ENCODE measurements at places on chromosomes 7 and 10.

DNA sequence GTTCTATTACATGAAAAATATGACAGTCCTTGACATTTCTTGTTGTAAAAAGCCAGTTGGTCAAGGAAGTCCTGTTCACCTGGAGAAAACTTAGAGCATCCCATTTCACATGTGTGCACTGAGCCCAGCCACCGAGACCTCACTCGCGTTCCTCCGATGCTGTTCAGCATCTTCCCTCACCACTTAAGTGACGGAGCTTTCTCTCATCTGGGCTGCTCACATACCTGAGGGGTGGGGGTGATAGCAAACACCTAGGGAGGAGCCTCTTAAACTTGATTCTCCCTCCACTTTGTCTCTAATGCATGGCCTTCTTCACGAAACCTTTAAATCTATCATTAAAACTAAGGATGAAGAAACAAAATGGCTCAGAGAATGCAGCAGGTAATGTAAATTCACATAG, 950.2 kb downstream of the GATA3 start:
- no peak for DNase-seq

GRCh38 chr10:125448596-125448995, 234.4 kb downstream of the TEX36 start:
- DNase-seq = peak; percentile 20

GRCh38 chr7:26397796-26398426, 106.2 kb downstream of the SNX10 start:
- peak; percentile 51 for DNase-seq

DNA sequence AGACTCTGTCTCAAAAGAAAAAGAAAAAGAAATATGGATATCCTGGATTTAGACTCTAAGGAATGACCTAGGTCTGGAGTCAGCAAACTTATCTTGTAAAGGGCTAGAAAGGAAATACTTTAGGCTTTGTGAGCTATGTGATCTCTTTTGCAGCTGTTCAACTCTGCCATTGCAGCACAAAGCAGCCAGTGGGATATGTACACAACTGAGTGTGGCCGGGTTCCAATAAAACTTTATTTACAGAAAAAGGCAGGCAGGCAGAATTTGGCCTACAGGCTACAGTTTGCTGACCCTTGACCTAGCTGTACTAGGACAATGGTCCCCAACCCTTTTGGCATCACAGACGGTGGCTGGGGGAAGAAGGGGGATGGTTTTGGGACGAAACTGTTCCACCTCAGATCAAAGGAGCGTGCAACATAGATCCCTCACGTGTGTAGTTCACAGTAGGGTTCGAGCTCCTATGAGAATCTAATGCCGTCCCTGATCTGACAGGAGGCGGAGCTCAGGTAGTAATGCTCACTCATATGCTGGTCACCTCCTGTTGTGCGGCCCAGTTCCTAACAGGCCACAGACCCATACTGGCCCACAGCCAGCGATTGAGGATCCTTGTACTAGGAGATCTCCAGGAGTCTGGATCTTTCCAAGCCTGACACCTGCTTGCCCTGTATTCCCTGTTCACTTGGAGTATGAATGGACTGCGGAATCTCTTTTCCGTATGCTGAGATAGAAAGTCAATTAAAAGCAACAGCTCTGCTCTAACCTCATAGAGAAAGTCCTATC, 63.0 kb downstream of the CUL1 start:
- no peak for DNase-seq

DNA sequence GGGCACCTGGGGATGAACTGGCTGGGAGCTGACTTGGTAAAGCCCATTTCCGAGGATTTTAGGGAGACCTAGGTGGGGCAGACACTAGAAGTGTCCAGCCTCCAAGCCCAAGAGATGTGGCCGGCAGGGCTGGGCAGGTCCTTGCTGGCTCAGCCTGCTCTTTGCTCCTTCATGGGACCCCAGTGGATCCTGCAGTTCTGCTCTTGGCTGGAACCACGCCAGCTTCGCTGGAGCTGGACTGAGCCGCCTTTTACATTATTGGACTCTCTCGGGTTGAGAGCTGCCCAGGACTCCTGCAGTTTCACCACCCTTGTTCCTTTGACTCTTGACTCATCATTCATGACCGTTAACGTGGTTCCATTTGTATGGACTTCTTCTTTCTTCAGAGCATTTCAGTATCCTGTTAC, 5.7 kb downstream of the PPIF start:
- DNase-seq = no peak

DNA sequence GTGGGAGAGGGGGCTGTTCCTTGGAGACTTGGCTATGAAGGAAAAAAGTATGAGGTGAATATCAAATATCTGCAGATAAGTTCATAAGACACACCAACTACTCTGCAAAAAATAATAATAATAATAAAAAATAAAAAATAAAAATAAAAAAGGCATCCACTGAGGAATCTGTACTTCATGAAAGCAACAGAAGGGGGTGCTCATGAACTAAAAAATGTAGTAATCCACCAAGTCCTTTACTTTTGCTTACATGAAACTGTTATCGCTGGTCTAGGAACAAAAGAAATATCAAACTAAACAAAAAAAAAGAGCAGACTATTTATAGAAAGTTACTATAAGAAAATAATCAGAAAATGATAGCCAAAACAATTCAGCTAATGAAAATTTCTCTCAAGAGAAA, 579.0 kb downstream of the PHTF2 start:
- DNase-seq = no peak

DNA sequence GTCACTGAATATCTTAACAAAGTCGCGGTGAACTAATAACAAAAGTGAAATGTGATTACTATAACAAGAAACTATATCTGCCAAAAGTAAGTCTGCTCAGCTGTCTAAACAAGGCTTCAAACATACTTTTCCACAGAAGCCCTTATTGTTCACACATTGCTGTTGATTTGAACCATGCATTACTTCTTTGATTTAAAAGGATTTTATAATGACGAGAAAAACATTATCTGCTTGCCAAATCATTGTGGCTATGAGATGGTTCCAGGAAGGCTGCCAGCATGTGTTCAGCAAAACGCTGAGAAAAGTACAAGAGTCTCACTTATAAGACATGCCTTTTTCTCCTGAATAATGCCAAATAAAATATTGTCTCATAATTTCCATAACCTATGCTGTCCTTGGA, 24.4 kb downstream of the RNF133 start:
- no peak for DNase-seq

- no peak for DNase-seq
These were observed 212.5 kb upstream of the HDAC9 start for GRCh38 chr7:18283045-18283444.

DNA sequence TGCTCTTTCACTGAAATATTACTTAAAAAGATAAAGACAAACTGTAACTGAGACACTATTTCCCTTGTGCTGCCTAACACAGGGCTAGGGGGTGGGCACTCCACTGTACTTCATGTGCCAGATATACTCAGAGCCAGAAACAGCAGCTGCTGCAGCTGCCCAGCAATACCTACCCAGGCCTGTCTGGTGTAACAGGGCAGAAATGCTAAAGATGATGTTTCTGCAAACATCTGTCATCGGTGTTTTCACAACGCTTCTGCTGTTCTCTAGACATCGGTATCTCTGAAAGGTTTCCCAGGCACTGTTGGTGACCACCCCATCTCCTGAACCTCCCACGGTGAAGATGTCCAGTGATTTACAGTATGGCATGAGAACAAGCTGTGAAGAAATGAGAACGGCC, 42.7 kb downstream of the LAMB1 start:
- no peak for DNase-seq

DNA sequence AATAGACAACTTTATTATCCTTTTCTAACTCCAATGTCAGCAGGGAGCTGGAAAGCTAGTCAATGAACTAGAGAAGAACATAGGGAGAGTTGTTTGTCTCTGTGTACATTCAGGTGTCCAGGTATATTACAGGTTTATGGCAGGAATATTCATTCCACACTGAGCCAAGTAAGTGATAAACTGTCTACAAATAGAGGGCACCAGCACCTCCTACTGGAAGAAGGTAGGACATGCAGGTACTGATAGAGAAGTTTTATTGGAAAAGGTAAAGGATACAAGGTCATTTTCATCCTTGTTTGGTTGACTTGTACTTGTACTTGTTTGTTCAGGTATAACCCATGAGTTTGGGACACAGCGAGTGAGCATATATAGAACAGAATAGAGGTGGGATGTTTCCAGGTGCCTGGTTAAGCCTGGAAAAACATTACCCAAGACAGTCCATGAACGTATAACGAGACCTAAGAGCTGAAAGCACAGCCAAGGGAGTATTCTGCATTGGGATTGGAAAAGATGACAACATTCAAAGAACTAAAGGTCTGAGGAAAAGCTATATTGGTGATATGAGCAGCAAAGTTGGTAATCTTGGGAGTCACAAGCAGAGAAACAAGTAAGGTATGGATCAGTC, 61.4 kb upstream of the PPP1R3C start:
- DNase-seq = peak; percentile 18

DNA sequence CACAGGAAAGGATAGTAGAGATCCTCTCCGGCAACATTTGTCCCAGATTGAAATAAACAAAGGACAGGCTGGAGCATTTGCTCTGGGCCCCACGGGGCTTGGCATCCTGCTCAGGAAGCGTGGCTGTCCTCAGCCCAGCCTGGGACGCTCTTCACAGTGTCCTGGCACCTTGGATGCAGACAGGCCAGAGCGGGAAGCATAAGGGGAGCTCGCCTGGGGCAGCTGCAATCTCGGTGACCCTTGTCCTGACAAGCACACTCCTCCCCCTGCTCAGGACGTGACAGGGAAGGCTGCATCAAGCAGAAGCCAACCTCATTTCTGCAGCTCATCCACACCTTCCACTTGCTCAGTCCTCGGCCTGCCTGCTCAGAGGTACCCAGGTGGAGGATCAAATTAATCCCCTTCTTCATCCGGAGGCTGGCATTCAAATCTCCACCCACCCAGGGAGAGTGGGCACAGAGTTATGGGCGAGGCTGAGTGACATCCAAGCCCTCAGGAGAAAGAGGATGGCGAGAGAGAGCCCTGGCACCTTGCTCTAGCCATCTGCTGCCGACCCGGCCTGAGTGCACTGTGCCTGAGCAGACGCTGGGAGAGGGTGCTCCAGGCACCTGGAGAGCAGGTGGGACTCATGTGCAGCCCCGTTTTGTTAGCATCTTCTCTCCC, 47.6 kb downstream of the ABRAXAS2 start:
- no peak for DNase-seq

DNA sequence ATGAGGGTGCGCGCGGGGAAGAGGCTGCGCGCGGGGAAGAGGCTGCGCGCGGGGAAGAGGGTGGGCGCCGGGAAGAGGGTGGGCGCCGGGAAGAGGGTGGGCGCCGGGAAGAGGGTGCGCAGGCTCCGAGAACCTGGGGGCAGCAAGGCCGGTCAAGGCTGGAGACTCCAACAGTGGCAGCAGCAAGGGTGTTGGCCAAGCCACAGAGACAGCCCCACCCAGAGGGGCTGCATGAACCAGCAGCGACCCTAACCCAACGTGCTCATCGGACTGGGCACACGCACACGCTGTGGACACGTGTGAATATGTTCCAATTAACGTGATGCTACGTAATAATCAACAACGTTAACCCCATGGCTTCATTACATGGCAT, 48.8 kb downstream of the DIP2C start:
- DNase-seq = no peak

DNA sequence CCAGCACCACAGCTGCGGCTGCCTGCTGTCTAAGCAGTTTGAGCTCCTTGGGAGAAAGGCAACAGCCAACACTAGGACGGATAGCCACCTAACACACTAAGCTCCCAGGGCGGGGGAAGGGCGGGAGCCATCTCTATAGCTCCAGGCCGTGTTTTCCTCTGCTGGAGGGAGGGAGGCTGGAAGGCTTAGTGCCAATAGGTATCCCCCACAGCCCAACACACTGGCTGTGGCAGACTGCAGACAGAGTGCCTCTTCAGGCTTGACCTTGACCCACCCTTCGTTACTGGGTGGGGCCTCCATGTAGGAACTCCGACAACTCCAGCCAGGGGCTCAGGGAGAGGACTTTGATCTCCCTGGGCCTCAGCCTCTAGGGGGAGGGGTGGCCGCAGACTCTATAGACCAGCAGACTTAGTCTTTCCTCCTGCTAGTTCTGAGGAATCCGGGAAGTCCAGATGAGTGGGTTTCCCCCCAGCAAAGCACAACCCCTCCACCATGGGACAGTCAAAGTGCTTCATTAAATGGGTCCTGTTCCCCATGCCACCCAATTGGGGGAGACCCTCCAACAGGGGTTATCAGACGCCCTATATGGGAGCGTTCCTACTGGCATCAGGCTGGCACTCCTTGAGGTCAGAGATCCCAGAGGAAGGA, 314.4 kb upstream of the MKI67 start:
- DNase-seq = no peak

All from neuronal stem cell (in vitro differentiated cells).